ENCODE measurements at places on chromosomes 2 and 18.

DNA sequence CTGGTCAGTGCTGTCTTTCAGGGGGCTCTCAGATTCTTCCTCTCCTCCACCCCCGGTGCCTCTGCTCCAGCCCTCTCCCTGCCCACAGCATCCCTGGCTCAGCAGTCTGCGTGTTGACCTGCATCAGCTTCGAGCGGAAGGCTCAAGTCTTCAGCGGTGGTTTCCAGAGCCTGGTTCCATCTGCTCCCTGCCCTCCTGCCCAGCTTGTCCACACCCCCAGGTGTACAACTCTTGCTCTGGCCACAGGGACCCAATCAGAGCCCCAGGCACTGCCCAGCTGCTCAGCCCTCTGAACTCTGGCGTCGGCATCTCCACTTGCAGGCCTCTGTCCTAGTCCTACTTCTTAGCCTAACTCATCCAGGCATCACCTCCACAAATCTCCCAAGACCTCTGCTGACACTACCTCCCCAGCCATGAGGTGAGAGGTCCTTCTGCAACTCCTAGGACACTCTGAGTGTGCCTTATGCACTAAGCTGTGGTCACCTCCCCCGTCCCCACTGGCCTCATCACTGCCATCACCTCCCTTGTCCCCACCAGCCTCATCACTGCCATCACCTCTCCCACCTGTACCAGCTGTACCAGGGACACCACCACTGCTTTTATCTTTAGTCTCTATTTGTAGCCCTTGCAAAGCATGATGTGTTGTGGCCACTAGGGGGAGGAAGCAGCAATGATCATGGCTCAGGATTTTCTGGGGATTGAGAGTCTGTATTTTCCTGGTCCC, 60.9 kb downstream of the EDAR start:
- DNase-seq: peak; percentile 24

DNA sequence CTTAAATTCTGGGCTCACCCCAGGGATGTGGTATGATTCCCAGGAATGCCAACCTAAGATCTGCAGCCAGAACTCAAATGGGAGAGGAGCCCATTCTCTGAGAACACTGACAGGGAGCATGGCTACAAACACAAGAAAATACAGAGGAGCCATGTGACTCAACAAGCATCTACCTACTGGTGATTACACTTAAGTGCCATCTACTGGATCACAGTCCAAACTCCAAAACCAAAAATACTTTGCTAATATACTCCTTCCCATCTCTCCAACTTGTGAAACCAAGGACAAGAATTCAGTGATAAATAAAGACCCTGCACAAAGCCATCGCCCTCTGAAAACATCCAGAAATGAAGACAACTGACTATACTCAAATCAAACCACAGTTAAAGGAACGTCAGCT, 116.9 kb downstream of the NR4A2 start:
- no peak for DNase-seq

- DNase-seq: no peak
These were observed 144.3 kb downstream of the BCL2 start for GRCh38 chr18:63175264-63175663.

DNA sequence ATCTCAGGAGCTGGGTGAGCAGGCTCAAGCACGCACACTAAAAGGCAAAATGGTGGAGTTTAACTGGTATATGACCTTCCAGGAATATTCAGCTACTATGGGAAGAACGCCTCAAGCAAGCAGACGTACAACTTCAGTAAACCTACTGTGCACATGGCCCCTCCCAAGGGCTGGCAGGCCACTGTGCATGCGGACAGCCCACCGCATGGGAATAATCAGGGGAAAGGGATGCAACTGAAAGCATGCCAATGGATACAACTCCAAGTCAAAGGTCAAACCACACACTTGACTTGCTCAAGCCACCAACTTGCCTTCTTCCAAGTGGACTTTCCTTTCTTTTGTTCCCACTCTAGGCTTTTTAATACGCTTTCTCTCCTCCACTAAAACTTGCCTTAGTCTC, 121.6 kb upstream of the SNTG2 start:
- DNase-seq: no peak

GRCh38 chr18:13220361-13220991, 1.9 kb downstream of the LDLRAD4 start:
- no peak for DNase-seq

DNA sequence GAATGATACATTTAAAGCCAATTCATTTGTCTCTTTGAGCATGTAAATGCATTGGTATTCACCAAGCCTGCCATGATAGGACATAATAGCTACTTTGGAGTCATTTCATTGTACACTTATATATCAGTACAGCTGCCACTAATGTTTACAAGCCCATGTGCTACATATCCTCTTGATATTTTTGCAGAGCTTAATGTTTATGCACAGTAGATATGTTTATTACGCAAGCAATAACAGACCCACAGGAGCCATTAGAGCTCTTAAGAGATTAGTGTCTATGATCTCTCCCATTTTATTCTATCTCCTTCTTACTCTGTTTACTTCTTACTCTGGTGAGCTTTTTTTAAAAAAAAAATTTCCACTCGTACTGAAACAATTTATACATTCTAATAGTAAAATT, 1132.1 kb upstream of the ZEB2 start:
- DNase-seq: no peak

DNA sequence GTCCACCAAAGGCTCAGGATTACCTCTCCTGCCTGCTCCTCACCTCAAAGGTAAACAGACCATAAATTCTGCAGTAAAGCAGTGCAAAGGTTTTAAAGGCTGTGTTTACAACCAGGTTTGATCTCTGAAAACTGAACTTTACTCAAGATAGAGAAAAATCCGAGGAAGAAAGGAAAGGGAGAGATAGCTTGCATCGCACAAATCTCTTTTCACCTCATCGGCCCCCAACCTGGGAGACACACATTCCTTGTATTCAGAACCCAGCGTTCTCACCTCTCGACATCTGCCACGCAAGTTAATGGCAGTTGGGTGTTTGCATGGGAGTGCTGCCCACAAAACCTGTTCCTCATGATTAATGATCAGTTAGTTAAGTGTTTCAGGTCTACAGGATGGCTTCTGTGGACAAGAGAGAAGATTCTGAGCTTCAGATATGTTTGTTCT, 72.6 kb downstream of the GATA6 start:
- DNase-seq: no peak

GRCh38 chr18:13539843-13540476, 186.4 kb downstream of the FAM210A start:
- no peak for DNase-seq

GRCh38 chr2:1772471-1773267, 28.4 kb upstream of the PXDN start:
- no peak for DNase-seq

DNA sequence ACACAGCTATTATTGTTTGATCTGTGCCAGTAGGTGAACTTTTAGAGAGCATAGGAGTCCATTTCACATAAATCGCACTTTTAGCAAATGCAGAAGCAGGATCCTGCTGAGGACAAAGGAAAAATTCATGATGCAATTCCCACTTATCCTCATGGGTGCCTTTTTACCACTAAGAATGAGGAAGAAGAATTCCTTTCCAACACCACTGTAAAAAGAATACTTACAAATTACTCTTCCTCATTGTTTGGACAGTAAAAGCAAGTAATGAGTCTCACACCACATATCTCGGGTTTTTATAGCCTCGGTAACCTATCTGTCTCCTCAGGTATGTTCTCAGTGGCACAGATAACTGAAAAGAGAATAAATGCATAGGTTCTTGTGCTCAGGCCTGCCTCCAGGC, 238.5 kb downstream of the MTX2 start:
- DNase-seq: no peak

GRCh38 chr2:7972670-7973069, 709.2 kb upstream of the ID2 start:
- no peak for DNase-seq

DNA sequence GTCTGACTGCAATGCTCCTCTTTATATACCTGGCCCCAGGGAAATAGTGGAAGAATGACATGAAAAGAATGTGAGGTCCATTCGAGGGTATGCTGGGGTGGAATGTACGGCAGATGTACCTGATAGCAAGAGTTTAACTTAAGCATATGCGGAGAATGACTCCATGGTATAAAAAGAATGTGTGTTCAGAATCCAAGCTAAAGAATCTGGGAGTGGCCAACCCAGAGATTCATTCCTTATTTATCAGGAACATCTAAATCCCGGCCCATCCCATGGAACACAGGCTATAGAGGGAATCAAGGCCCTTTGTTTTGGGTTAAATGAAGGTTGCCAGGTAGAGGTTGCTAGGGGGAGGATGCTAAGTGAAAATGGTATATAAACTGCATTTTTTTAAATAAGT, 150.0 kb downstream of the ZNF385B start:
- no peak for DNase-seq

- no peak for DNase-seq
These were observed 483.1 kb downstream of the DPP10 start for GRCh38 chr2:114925296-114926255.

- no peak for DNase-seq
These were observed 9.9 kb downstream of the PSD4 start for GRCh38 chr2:113183703-113184102.

DNA sequence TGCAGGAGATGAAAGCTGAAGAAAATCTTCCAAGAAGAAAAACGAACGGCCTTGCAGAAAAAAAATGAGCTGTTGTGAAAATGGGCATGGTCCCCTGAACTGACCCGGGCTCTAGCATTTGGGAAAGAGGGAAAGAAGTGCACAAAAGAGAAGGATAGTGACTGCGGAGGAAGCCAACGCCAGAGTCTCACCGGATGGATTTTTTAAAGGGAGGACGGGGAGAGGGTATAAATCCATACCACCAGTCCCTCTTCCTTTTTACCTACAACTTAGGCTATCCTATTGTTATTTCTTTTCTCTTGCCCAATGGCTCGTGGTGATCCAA, 601 bp downstream of the WDR35 start:
- DNase-seq: no peak

DNA sequence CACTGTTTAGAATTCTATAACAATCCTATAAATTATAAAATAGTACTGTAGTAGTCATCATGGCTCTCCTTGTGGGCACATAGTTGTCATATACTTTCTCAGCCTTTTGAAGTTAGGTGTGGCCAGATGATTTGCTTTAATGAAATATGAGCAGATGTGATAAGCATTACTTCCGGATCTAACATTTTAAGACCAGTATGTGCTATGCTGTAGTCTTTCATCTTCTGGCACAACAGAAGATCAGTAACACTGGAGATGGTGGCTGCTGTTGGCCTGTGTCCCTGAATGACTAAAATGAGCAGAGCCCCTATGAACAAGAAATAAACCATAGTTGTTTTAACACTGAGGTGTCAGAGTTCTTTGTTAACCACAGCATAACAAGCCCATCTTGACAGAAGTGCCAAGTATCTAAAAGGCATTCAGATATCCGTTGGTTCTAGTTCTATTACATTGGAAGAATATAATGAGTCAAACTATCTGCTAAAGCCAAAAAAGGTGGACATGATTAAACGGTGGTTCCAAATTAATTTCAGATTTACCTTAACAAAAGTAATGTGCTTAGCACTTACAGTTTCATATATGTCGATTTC, 6.3 kb downstream of the MEX3C start:
- no peak for DNase-seq

- peak; percentile 14 for DNase-seq
These were observed 78.2 kb downstream of the UBE2E3 start for GRCh38 chr2:181058378-181059269.

DNA sequence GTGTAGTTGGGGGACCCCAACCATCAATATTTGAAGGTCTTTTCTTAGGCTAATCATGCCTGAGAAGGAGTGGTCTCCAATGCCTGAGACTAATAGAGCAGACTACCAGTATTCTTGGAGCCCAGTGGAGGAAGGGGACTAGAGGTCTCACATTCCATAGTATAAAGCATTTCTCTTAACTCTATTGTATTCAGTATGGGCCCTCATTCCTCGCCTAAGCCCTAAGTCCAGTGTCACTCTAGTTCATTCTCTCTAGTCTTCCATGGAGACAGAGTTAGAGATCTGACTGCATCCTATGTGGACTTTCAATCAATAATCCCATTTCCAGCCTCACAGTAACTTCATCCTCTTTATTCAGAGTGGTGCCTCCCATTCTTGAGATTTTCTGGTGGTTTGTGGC, 29.7 kb upstream of the MAP4K4 start:
- no peak for DNase-seq

DNA sequence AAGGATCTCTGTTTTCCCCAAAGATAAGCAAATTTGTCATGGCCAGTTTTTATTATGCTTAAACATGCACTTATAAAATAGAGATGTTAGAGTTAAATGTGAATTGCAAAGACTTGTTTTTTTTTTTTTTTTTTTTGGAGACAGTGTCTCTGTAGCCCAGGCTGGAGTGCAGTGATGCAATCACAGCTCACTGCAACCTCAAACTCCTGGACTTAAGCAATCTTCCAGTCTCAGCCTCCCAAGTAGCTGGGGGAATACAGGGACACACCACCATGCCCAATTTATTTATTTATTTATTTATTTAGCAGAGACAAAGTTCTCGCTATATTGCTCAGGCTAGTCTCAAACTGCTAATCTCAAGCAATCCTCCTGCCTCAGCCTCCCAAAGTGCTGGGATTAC, 15.1 kb downstream of the PHOSPHO2 start:
- DNase-seq: no peak

DNA sequence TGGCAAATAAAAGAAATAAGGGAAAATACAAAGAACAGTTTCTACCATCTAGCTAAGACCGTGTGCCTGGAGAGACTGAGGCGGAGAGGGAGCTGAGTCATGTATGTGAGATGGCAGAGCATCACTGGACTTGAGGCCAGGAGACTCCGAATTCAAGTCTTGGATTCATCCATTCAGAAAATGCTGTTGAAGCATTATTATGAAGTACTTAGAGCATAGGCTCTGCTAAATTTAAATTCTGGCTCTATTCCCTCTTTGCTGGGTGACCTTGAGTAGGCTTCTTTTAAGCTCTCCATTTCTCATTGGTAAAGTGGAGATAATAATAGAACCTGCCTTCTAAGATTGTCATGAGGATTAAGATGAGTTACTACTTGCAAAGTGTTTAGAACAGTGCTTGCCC, 34.7 kb downstream of the NPHP1 start:
- no peak for DNase-seq

DNA sequence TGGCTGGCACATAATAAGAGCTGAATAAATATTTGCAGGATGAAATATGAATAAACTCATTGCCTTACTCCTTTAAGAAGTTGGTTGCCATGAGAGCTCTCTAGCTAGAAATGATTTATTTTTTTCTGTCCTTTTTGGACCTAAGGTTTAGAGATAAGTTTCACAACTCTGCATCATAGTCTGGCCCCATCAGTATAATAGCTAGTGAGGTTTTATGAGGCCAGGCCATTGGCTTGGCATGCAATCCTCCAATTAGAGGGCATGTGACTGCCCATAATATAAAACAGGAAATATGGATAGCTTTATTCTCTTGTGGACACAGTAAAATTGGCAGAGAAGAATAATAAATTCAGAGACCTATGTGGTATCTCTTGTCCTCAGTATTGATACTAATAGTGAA, 26.2 kb upstream of the INSIG2 start:
- DNase-seq: no peak

Measured in stimulated activated CD4-positive, alpha-beta T cell treated with anti-CD3 and anti-CD28 coated beads, Interleukin-2, amount 100 ng/mL, for 24 hours (primary cell).